ENCODE measurements at places on chromosomes 12 and 14.

DNA sequence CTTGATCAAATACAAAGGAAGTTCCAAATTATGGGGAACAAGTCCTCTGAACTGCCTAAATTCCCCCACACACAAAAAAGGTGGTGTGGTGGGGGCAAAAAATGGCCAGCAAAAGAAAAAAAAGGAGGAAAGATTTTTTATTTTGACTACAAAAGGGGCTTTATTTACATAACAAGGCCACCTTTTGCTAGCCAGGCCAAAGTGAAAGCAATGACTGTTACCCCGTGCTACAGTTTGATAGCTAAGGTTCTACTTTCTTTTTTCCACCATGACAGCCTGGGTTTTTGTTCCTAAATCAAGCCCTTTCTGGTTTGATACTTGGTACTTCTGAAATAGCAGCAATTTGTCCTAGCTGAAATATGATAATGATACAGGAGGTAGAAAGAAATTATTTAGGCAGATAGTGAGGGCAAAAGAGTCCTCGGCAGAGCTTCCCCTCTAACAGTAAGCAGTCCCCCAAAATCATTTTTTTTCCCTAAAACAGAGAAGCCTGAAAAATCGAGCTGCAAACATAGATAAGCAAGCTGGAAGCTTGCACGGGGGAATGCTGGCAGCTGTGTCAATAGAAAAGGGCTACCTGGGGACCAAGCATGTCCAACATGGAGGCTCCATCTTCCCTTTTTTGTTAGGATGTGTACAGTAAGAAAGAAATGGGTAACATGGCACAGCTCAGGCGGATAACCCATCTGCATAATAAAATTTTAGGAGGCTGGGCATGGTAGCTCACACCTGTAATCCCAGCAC lies 8.9 kb upstream of the B4GALNT1 start:
- DNase-seq = no peak
- no peaks in the 10 kb centered on the region for H3K4me1 ChIP-seq
- no peak overlapping the region for H3K27ac ChIP-seq

GRCh38 chr14:22814941-22815713 lies at the start of gene SLC7A7:
Gene SLC7A7 (minus strand): TSS chr14:22815435. CDS start chr14:22813398, 2,037 bp downstream.
- no peak within 1 kb of the TSS for H3K27ac ChIP-seq
- no peak within 1 kb of the TSS for H3K4me3 ChIP-seq
- peaks cover 4% of the 10 kb centered on the region for H3K27me3 ChIP-seq
- no peak for DNase-seq

GRCh38 chr12:133203344-133204263 lies 22.3 kb downstream of the ZNF268 start:
- H3K27me3 ChIP-seq = no peaks in the 10 kb centered on the region
- H3K4me3 ChIP-seq = no peak overlapping the region
- no peak overlapping the region for H3K27ac ChIP-seq
- no peak for DNase-seq

GRCh38 chr12:24738441-24738840 lies 210.5 kb downstream of the BCAT1 start:
- H3K4me1 ChIP-seq = peaks cover 32% of the 10 kb centered on the region
- no peak overlapping the region for H3K4me3 ChIP-seq
- H3K27me3 ChIP-seq = peaks cover 8% of the 10 kb centered on the region
- H3K27ac ChIP-seq = no peak overlapping the region
- no peak for DNase-seq
- no peaks in the 10 kb centered on the region for H3K36me3 ChIP-seq

GRCh38 chr12:108642899-108643654 lies 9.4 kb upstream of the SELPLG start:
- no peaks in the 10 kb centered on the region for H3K27me3 ChIP-seq
- H3K36me3 ChIP-seq = peaks cover 6% of the 10 kb centered on the region
- DNase-seq = no peak

DNA sequence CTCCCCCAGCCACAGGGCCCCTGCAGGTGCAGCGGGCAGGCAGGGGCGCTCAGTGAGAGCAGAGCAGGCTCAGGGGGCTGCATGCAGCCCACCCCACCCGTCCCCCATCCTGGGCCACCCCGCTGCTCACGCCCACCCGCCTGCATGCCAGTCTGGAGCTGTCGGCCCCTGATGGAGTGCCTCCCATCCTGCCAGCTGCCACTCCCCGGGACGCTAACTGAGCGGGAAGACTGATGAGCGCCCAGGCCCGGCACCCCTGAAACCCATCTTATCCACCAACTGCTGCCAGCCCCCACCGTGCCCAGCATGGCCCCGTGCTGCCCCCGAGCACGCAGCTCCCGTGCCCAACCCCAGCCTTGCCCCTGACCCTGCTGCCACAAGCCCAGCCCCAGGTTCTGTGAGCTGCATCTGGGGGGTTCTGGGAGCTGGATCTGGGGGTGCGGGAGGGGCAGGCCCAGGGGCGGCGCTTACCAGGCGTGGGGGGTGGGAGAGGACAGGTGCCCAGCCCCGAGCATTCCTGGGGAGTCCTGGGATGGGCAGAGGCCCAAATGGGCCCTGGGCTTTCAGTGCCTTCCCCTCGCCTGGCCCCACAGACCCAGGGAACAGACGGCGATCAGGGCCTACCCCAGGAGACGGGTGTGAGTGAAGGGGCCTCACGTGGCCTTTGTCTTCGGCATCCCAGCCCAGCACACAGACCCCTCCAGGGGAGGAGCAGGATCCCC lies 13.3 kb downstream of the AKT1 start:
- no peak overlapping the region for H3K27ac ChIP-seq
- H3K36me3 ChIP-seq = no peaks in the 10 kb centered on the region
- DNase-seq = no peak
- H3K27me3 ChIP-seq = no peaks in the 10 kb centered on the region

DNA sequence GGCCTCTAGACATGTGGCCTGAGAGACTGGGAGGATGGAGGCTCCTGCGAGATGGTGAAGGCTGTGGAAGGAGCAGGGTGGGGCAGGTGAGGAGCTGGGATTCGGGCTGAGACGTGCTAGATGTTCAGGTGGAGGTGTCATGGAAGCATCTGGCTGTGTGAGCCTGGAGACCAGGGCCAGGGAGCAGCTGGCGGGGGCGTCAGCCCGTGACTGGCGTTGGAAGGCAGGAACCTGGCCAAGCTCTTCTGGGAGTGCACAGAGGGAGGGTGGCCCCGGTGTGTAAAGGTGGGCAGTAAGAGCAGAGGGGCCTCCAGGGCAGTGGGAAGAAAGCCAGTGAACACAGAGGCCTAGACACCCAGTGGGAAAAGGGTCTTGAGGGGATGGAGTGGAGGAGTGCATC lies 55.1 kb upstream of the RD3L start:
- H3K4me1 ChIP-seq = no peaks in the 10 kb centered on the region
- no peak overlapping the region for H3K27ac ChIP-seq
- H3K27me3 ChIP-seq = peaks cover 8% of the 10 kb centered on the region
- no peak for DNase-seq

GRCh38 chr14:55746558-55746957 lies 166.6 kb downstream of the KTN1 start:
- no peaks in the 10 kb centered on the region for H3K36me3 ChIP-seq
- no peak overlapping the region for H3K4me3 ChIP-seq
- DNase-seq = no peak

DNA sequence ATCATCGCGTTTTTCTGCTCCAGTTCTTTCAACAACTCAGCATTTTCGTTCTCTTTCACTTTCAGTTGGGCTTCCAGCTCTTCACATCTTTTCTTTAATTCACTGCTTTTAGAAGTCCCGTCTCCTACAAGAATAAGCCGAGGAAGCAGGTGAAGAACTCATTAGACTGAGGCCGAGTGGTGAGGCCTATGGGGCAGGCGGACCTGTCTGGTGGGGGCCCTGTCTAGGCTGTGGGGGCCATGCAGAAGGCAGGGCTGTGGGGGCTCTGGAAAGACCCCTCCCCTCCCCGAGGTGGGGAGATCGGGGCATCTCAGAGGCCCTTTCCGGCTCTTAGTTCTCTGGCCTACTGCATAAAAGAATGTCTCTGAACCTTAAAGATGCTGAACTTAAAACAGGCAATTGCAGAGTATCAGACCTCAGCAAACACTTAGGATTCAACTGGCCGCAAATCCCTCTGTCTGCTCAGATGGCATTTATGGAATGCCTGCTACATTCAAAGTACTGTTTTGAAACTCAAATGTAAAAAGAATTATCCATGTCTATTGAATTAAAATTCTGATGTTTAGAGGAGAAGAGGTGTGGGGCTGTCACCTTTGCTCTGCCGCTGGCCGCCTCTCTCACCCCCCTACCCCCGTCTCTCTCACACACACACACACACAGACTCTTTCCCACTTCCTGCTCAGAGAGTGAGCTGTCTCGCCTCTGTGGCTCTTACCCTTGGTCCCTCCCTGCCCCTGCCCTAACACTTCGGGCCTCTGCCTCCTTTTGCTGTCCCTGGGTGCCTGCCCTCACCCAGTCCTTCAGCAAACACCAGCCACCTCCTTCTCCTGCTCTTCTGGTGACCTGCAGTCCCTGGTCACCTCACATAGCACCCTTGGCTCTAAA lies 34.7 kb downstream of the CCDC92 start:
- peaks cover 20% of the 10 kb centered on the region for H3K4me1 ChIP-seq
- H3K4me3 ChIP-seq = peak overlapping the region; percentile 66
- H3K27ac ChIP-seq = peak overlapping the region; percentile 80
- H3K27me3 ChIP-seq = no peaks in the 10 kb centered on the region
- H3K36me3 ChIP-seq = peaks cover 21% of the 10 kb centered on the region

- H3K36me3 ChIP-seq = peaks cover 17% of the 10 kb centered on the region
- H3K27me3 ChIP-seq = no peaks in the 10 kb centered on the region
- no peak overlapping the region for H3K4me3 ChIP-seq
- no peak overlapping the region for H3K27ac ChIP-seq
These were observed 25.7 kb downstream of the FGF23 start for GRCh38 chr12:4353785-4354208.

GRCh38 chr12:3305904-3306619 lies 184.9 kb upstream of the PRMT8 start:
- H3K4me1 ChIP-seq = no peaks in the 10 kb centered on the region
- H3K27me3 ChIP-seq = peaks cover 4% of the 10 kb centered on the region
- H3K36me3 ChIP-seq = no peaks in the 10 kb centered on the region
- no peak for DNase-seq

GRCh38 chr12:119447126-119447525 lies 112.6 kb downstream of the CCDC60 start:
- no peak overlapping the region for H3K4me3 ChIP-seq
- H3K27ac ChIP-seq = no peak overlapping the region
- no peak for DNase-seq
- peaks cover 5% of the 10 kb centered on the region for H3K27me3 ChIP-seq

DNA sequence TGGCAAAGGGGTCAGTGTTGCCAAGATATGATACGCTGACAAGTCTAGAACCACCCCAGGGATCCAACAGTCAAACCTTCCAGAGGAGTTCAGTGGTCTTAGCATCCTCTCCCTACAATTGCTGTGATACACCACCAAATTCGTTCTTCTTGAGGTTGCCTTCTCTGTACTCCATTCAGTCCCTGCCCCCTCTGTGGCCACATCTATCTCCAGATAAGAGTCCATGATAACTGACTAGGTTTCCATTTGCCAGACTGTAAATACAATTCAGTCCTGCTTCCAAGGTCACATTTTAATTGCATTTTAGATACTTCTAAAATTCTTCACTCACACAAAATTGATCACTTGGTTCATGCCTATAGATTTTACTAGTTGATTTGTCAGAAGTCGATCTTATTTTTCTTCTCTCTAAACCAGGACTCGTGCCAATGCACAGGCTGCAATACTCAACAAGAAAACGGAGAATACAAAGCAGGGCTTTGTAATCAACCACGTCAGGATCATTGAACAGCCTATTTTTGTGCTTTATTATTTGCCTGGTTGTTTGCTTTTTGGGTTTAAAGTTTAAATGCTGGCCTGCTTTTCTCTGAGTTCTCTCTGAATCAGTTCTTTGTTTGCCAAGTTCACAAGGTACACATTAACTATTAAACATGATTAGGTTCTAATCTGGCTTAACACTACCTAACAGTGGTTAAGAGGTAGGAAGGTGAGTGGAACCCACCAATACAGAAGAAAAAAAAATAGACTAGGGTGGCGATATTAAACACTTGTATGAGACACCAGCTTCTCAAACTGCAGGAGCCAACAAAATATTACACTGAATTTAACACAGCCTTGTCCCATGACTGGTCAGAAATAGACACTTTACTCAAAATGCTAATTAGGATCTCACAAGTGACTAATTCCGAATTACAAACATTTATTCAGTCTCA lies 5.3 kb upstream of the TSPAN8 start:
- H3K27ac ChIP-seq = no peak overlapping the region
- H3K4me3 ChIP-seq = no peak overlapping the region
- H3K27me3 ChIP-seq = no peaks in the 10 kb centered on the region

GRCh38 chr12:29732191-29732590 lies 51.6 kb downstream of the TMTC1 start:
- H3K27me3 ChIP-seq = peaks cover 6% of the 10 kb centered on the region
- H3K4me3 ChIP-seq = no peak overlapping the region
- no peaks in the 10 kb centered on the region for H3K36me3 ChIP-seq
- no peak overlapping the region for H3K27ac ChIP-seq
- H3K4me1 ChIP-seq = peaks cover 3% of the 10 kb centered on the region
- DNase-seq = no peak

DNA sequence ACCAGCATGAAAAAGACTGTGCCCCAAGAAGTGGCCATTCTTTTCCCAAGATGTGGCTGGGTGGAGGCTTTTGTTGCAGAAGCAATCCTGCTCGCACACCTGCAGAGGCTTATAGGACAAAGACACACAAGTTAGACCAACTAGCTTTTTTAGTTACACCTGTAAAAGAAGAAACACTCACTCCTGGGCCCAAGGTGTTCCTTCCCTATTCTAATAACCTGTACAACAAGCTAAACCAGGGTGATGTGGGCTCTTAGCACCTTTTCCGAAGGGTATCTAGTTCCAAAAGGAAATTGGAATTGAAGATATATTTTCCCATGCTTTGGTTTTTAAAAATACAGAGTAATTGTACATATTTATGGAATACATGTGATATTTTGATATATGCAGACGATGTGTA lies 31.0 kb downstream of the ENTPD5 start:
- no peak for DNase-seq
- H3K4me1 ChIP-seq = no peaks in the 10 kb centered on the region
- H3K27ac ChIP-seq = no peak overlapping the region
- peaks cover 23% of the 10 kb centered on the region for H3K36me3 ChIP-seq
- no peak overlapping the region for H3K4me3 ChIP-seq

- peak overlapping the region; percentile 97 for H3K4me3 ChIP-seq
- peaks cover 4% of the 10 kb centered on the region for H3K36me3 ChIP-seq
- no peak for DNase-seq
- no peaks in the 10 kb centered on the region for H3K27me3 ChIP-seq
- peaks cover 18% of the 10 kb centered on the region for H3K4me1 ChIP-seq
These were observed 6.0 kb upstream of the ATP23 start for GRCh38 chr12:57935331-57935730.

DNA sequence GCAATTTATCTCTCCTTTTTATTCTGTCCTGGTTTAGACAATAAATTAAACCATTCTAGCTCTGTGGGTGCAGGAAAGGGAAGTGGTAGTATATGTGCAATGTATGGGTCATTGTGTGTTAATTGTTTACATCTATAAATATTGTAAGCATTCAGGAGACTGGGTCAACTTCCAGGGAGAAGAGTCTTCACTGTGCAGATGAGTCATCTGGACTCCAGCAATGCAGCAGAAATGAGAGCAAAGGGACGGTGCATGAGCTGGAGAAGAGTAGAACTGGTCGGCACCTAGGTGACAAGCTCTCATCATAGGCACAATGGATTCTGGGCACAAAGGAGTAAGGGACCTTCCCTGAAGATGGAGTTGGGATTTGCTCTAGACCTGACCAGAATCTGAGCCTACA lies 211.1 kb upstream of the DAAM1 start:
- no peak overlapping the region for H3K4me3 ChIP-seq
- no peaks in the 10 kb centered on the region for H3K4me1 ChIP-seq
- H3K27ac ChIP-seq = no peak overlapping the region
- no peak for DNase-seq

GRCh38 chr14:89011355-89012281 lies 187.2 kb downstream of the TTC8 start:
- H3K4me1 ChIP-seq = no peaks in the 10 kb centered on the region
- no peaks in the 10 kb centered on the region for H3K36me3 ChIP-seq
- peaks cover 12% of the 10 kb centered on the region for H3K27me3 ChIP-seq
- no peak overlapping the region for H3K4me3 ChIP-seq
- H3K27ac ChIP-seq = no peak overlapping the region

All from activated CD4-positive, alpha-beta memory T cell treated with anti-CD3 and anti-CD28 coated beads for 36 hours (primary cell).